Stimulated activated CD8-positive, alpha-beta memory T cell treated with anti-CD3 and anti-CD28 coated beads, Interleukin-2, amount 100 ng/mL, for 1 hour (primary cell): ENCODE measurements at places on chromosomes 6 and 20.

DNA sequence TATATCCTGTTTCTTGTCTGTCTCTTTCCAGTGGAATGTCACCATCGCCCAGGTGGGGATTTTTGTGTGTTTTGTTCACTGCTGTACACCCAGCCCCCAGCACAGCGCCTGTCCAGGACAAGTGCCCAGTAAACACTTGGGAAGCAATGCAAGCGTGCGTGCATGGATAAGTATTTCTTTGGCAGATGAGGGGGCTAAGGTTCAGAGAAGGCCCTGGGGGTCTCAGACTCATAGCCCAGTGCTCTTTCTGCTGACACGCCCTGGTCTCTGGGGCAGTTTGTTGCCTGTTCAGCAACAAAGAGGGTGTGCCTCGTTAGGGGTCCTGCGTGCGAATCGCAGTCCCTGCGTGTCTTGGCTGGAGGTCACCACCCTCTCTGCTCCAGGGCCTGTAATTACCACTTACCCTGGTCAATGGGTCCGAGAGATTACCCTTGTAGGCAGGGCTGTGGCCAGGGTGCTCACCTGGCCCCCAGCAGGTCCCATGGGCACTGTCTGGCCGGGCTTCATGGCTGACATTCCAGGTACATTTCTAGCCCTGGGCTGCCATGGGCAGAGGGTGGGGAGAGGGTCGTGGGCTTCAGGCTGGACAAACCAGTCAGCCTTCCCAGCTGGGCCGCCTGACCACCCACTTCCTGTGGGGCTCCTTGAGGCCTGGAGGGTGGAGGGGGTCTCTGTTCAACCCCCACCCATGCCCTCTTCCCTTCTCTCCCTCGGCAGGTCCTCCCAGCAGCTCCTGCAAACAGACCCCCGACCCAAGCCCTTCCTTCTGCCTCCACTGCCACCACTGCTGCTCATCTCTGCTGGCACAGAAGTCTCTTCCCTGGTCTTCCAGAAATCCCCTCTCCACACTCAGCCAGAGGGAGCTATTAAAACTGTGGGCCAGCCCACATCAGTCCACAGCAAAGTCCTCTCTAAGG, 87.1 kb downstream of the CEBPB start:
- DNase-seq = no peak

DNA sequence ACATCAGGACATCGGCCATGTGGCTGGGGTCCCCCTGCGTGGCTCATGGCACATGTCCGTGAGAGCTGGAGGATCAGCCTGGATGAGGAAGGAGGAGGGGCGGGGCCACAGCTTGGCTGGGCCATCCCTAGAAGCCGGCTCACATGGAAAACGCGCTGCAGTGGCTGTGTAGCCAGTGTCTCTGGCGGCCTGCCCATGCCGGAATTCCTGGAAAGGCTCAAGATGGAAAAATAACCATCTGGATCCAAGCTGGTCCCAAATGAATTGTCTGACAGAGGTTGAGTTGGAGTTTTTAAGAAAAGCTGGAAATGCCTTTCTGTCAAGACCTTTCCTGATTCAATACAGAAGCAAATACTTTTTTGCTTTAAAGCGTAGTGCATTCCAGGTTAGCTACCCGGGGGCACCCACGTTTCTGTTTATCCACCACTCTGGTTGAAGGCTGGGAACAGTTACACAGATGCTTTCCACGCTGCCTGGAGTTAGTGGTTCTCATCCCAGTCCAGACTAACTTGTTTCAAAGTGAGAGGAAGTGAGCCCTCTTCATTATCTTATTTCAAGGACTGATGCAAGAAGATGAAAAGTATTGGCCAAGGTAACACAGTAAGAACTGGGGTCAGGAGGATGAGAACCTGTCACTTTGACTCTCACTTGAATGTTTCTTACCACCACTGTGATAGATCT, 99.0 kb downstream of the GMPR start:
- DNase-seq = no peak

DNA sequence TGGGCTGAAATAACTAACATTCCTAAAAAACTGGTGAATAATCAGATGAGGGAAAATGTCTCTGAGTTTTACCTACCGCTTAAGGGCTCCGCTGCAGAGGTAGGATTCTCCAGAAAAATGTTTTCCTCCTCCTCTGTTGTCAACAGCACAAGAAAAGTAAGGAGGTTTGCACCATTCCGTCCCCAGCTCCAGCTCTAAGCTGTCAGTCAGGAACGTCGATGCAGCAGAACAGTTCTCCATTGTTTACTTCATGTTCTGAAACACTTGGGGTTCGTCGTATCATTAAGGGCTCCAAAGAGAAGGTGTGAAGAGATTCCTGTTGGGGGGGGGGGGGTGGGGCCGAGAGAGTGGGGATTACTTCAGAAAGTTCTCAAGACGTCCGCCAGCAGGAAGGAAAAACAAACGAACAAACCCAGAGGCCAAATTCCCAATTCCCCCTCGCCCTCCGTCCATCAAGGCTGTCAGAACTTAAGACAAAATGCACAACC, 734 bp downstream of the MMS22L start:
- no peak for DNase-seq

DNA sequence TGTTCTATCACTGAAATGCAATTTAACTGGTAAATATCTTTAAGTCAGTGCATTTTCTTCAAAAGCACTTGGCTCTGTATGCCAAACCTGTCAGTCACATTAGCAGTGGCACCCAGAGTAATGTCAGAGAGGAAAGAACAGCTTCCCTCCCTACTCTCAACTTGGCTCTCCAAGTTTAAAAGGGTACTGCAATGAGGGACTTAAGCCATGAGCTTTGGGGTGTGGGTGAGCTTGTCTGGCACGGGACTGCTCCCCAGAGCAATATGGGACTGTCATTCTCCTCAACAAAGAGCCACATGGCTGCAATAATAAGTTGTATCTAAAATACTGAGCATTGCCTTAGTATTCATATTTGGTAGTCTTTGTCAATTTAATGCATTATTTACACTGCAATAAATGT, 4.0 kb downstream of the GCM2 start:
- no peak for DNase-seq

DNA sequence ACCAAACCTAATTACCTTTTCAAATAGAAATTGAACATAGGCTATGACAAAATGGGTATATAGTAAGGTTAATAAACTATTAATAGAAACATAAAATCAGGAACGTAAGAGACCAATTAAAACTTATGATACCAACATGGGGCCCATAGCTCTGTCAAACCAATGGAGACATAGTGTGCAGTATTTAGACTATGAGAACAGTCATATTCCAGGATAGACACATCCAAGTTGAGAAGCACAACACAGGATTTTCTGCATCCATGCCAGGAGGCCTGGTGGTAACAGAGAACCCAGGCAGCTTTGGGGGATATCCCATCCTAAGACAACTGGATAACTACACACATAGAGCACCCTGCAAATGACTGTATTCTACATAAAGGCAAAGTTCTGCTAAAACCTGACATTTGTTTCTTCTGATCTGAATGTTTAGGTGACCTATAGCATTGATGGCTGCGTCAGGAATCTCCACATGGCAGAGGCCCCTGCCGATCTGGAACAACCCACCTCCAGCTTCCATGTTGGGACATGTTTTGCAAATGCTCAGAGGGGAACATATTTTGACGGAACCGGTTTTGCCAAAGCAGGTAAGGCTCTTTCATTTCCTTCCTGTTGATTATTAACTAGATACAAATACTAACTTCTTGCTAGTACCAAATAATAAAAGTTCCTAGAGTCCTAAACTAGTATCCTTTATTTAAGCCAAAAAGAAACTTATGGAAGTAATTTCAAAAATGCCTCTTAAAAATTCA, 202.7 kb downstream of the ARHGAP18 start:
- no peak for DNase-seq

DNA sequence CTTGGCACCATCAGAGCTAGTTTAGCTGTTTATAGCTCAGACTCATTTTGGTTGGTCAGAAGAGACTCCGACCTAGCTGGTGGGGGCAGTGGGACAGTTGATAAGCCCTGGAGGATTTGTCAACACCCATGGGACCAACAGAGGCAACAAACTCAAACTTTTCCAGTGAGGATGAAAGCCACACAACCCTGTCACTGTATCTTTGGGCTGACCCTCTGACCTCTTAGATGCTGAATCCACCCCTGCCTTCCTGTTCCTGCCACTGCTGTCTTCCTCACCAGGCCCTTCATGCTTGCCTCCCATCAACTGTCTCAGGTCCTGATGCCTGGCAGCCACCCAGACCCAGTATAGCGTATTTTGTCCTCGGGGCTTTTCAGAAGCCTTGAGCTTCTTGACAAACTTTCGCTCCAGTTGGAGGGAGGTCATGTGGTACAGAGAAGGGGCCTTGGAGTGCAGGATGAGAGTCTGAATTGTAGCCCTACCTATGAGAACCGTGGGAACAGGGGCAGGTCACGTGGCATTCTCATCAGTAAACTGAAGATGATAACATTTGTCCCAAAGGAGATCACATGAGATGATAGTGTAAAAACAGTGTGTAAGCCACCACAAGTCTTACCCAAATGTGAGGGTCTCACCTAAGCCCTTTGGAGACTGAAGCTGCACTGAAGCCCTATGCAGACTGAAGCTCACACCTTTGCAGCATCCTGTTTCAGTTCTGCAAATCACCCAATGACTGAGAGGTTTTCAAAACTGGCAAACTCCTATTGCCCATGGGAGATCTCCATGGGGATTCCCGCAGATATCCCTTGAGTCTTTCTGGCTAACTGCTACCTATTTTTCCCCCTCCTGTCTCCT, 72.0 kb upstream of the F13A1 start:
- no peak for DNase-seq

- DNase-seq = no peak
Observed at GRCh38 chr20:21049305-21049828, 56.8 kb downstream of the LINC00237 start.

DNA sequence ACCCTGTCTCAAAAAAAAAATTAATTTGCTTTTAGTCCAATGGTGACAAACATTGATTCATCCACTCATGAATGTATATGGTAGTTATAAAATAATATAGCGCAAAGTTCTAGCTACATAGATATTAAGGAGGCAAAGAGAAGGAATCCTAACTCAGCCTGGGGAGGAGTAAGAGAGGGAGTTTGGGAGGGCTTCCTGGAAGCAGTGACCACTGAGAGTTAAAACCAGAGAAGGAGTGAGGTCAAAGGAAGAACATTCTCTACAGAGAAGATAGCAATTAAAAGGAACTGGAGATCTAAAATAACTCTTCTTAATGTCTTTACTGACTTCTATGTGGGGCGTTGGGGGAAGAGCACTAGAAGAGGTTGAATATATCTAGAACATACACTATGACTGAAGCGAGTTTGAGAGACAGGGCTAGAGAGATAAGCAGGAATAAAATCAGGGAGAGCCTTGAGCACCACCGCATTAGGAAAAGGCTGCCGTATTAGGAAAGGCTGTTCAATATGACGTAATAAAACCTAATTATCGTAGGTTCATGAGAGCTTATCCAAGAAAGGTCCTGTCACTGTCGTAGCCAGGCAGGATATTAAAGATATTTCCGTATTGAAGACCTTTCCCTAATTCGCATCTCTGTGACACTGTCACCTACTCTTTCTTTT, 81.8 kb upstream of the CNKSR3 start:
- DNase-seq = no peak

GRCh38 chr6:124028117-124028516, 224.5 kb downstream of the NKAIN2 start:
- no peak for DNase-seq

- DNase-seq = no peak
Observed at GRCh38 chr20:2149507-2149906, 47.9 kb downstream of the STK35 start.

DNA sequence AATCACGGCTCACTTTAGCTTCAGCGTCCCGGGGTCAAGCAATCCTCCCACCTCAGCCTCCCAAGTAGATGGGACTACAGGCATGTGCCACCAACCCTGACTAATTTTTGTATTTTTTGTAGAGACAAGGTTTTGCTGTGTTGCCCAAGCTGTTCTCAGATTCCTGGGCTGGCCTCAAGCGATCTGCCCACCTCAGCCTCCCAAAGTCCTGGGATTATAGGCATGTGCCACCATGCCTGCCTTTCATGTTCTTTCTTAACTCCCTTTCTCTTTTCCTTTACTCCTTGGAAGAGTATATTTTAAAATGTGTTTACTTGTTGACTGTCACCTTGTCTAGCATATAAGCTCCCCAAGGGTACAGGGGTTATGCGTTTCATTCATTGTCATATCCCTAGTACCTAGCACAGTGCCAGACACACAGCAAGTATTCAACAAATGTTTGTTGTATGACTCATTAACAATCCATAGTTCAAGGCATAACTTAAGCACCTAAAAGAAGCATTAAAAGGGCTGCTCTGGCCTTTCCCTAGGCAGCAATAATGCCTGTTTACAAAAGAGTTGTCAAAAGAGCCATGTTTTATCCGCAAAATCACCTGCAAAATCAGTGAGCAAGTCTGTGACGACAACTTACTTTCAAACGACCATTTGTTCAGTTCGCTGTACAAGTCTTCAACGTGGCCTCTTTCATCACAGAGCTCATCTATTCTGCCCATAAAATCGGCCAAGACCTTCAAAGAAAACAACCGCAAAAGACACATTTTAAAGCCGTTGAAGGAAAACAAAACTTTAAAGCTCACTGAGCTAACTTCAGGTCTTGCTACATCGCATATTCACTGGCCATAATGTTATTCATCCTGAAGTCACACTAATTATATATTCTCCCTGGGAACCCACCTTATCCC, 4.6 kb downstream of the CYP24A1 start:
- DNase-seq = no peak

GRCh38 chr6:122631571-122632249, 21.5 kb downstream of the PKIB start:
- no peak for DNase-seq

DNA sequence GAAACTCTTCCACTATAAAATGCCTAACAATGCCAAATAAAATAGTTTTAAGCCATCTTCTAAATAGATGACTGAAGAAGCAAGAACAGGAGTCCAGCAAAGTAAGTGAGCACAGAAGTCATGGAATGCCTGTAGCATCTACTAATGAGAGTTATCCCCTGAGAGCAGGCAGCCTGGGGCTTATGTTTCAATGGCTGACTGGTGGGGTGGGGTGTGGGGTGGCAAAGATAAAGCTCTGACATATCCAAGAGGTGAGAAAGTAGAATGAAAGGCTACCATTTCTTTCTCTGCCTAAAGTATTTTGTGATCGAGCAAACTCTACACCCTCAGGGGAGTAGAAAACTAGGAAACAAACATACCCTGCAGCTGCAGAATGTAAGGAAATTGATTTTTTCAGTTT, 348.8 kb downstream of the TFAP2B start:
- no peak for DNase-seq
